Stimulated activated CD4-positive, alpha-beta T cell treated with anti-CD3 and anti-CD28 coated beads, Interleukin-1b, Interleukin-23, amount 100 ng/mL, for 1 hour (primary cell): ENCODE measurements at places on chromosomes 7 and 10.

GRCh38 chr7:18573410-18574234, 78.1 kb downstream of the HDAC9 start:
- DNase-seq, result no peak

GRCh38 chr7:106916679-106917078, 51.6 kb downstream of the PIK3CG start:
- DNase-seq, result no peak

DNA sequence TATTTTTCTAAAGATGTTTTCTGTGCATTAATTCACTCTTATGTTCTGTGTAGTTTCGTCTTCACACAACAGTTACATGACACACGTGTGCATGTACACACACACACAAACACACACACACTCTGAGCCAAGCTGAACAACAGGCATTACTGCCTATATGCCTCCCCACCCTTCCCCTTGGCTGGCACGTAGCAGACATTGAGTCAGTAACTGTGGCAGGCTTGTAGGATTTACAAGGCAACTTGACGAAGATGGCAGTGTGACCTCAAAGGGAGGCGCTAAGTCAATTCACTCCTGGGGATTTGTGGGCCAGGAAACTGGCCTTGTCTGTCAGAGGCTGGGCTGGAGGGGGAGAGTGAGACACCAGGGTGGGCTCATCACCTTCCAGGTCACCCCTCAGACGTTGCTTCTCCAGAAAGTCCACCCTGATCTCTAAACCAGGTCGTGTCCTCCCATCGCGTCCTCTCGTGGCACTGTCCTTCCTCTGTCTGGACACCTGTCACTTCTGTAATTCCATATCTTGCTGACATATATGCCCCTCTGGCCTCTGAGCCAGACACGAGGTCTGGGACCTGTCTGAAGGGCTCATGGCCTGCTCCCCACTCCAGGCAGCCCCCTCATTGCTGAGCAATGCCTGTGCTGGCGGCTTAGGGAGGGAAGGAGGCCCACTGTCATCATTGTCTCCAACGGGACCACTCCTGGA, 41.1 kb upstream of the INPP5A start:
- DNase-seq, result no peak

- DNase-seq, result no peak
These were observed 16.7 kb downstream of the USP6NL start for GRCh38 chr10:11594589-11595394.

DNA sequence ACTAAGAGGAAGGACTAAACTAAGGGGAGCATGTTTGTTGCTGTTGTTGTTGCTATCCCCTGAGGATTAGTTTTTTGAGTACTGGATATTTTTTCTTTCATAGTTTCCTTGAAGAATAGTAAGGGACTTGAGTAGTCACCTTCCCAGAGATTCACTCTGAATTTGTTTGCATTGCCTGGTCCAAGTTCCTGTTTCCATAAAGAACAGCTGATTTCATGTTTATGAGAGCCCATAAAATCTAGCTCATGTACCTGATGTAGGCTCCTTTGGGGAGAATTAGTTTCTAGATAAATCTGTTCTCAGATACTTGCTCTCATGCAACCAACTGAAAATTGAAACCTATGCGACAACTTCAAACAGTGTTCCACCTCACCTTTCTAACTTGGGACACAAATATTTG, 464.4 kb upstream of the MBL2 start:
- no peak for DNase-seq

DNA sequence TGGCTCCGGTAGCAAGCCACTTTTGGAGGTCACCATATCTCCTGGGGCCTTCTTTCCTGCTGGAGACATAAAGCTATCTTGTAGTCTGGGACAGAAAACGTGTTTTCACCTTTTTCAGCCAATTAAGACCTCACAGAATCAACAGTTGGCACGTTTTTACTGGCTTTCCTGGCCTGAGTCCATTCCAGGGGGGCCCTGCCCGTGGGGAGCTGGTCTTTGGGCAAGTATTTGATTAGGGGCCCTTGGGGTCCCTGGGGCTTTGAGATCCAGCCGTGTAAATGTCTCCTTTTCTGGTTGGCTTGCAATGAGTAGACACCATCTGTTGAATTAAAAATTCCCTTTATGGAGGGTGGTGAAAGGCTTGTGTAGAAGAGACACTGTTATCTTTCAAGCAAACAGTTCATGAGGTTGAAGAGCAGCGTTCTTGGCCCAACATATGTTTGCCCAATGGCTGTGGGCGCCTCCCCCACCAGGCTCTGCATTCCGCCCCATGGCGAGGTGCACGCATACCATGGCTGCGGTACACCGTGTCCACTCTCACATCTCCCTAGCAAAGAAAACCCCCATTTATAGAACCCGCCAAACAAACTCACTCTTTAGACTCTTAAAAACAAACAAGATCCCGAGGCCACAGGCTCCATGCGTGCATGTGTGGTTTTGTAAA, 593.2 kb downstream of the LRMDA start:
- DNase-seq, result no peak

DNA sequence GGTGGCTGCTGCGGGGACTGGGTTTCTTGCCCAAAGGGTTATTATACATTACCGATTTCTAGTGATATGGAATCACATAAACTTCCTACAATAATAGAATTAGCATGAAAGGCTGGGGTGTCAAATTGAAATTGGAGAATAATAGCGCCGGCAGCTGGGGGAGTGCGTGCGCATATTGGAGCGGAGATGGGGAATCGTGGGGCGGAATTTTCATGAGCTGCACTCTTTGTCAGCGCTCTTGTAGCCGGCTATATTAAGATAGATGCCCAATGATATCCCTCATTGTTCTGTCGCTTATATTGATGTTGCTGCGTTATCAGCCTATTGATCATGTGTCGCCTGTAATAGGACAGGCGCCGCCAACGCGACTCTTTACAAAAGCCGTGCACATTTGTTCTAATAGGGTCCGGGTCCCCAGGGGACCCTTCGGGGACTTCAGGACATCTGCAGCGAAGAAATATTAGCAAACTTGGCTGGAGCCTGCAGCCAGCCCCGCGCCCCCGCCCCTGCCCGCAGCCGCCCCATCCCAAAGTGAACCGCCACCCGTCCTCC, 5.1 kb downstream of the UNCX start:
- no peak for DNase-seq

GRCh38 chr10:43221419-43222209, 45.3 kb downstream of the RASGEF1A start:
- DNase-seq, result no peak

DNA sequence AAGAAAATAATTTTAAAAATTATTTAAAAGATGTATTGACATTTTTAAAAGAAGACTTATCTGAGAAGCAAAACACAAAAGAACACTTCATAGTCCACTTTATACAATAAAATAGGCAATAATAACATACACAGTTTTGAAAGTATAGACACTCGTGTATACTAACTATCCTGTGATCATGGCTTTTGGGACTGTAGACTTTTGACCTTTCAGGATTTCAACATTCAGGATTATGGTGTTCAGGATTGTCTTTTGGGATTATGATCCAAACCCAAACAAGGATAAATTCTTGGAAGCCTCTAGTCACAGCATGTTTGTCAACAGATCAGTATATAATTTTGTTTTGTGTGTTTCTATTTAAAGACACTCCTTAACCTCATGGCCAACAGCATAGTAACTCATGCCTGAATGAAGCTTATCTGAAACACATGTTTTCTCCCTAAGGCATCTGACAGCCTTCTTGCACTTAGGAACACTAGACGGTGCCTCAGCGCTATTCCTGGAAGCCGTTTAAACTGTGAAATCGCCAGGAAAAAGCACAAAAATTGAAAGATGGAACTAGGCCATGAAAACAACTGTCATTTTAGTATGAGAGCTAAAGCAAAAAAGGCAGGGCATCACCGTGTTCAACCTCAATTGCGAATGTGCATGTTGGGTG, 29.9 kb downstream of the GSAP start:
- no peak for DNase-seq

DNA sequence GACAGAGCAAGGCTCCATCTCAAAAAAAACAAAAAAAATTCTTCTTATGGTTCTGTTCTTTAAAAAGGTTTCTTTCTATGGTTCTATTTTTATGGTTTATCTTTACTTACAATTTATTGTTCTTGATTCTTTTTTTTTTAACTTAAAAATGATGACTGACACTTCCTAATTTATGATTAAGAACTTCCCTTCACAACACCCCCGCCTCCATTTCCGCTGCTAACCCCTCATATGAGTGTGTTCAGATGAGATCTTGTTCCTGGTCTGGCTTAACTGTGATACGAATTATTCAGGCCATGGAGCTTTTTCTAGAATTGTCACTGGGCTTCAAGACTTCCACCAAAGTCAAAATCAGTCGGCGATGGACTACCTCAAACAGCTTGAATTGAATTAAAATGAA, 33.9 kb downstream of the PTER start:
- DNase-seq, result no peak

GRCh38 chr10:7460006-7460405, 49.2 kb upstream of the SFMBT2 start:
- DNase-seq, result no peak

DNA sequence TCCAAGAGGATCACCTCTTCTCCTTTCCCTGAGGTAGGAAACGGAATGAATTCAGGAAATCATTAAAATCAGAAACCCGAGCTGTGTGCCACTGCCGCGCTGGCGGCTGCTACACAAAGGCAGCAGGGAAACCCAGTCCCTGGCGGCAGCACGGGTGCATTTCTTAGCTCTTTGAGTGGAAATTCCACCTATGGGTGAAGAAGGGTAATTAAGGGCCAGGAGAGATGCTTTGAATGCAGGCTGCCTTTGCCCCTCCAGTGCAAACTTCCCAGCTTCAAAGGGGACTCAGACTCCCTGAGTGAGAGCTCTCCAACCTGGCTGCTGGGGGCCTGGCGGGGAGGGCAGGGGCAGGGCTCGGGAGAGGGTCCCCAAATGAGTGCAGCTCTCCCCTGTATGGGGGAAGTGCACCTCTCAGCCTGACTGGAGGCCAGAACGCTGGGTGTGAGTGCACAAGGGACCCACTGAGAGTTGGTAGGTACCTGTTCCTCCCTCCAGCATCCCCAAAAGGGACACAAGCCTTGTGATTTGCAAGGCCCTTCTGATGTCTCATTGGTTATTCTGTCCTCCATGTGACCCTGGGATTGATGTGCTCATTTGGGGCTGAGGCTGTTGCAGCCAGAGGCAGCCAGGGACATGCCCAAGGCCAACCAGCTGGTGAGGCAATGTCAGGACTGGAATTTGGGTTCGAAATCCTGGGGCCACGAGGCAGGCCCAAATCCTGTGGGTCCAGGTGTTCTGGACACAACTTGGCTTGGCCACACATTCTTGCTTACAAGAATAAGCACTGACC, 16.3 kb upstream of the ZMIZ1 start:
- DNase-seq, result no peak

DNA sequence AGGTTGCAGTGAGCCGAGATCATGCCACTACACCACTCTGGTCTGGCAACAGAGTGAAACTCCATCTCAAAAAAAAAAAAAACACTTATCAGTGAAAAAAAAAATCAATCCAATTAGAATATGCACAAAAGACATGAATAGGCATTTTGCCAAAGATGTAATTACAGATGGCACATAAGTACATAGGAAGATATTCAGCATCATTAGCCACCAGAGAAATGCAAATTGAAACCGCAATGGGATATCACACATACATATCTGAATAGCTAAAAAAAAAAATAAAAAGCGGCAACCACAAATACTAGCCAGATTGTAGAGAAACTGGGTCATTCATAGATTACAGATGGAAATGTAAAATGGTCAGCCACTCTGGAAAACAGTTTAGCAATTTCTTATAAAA, 1310.8 kb downstream of the XPNPEP1 start:
- no peak for DNase-seq

- DNase-seq, result no peak
These were observed 50.1 kb upstream of the PRKAR1B start for GRCh38 chr7:776992-777727.

DNA sequence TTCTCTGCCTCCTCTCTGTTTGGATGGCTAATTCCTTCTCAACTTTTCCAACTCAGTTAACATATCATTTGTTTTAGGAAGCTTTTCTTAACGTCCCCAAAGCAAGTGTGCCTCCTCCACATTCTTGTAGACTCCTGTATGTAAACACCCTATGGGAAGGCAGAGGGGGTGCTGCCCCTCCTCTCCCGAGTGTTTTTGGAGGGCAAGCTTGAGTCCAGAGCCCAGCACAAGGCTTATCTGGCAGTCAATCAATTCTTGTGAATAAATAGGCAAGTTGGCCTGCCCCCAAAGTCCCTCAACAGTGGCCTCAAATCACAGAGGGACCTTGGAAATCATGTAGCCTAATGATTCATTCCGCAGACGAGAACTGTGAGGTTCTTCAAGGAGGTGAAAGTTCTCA, 305.6 kb downstream of the RPS24 start:
- no peak for DNase-seq

DNA sequence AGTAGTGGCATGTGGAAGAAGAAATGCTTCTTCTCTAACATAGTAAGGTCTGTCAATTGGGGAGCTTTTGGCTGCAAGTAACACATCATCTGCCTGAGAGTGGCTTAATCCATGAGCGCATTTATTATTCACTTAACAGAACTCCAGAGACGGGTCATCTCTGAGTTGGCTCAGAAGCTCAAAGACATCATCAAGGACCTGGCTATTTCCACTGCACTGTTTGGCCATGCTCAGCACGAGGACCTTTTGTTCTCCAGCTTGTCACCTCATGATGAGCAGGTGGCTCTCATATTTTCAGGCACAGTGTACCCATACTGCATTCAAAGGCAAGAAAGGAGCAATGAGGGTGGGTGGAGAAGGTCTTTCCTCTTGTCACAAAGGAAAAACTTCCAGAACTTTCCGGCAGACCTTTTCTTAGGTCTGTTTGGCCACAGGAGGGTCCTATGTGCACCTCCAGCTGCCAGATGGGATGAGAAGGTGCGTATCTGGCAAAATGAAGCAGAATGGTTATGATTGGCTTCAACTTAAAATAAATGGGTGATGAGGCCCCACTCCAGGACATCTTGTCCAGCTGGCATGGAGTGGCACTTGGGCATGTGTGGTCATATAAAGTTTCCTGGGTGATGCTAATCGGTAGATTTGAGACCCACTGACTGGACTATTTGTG, 55.6 kb upstream of the SHH start:
- DNase-seq, result no peak

- DNase-seq, result no peak
These were observed 8.4 kb downstream of the MRPL43 start for GRCh38 chr10:100978901-100979195.

DNA sequence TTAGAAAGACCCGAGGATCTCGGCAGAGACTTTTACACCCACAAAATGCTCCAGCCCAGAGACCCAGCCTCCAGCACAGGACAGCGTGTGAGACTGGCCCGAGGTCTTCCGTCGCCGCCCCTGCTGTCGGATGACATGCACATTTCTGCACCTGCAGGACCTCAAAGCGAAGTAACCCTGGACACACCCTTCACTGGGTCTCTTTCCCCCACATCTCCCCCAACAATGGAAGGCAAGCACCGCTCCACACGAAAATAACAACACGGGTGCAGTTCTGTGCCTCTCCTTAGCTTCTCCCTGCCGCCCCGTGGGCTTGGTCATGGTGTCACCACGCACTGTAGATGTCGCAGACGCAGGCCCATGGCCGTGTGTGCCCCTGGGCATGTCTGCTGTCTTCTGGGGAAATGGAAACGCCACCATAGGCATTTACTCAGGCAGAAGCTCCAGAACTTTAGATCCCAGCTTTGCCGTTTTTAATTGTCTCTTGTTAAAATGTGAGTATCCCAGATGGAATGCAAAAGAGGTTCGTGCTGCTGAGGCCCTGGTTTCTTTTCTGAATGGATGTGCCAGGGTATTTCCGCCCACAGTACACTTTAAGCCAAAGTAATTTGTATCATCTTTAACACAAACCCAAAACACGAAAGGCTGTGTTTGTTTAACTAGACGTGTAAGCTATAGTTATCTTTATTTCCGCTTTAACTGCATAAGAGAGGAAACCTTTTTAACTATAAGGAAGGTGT, 237.9 kb downstream of the MGMT start:
- no peak for DNase-seq
